ENCODE measurements at places on chromosomes 6 and 20. TPM values are rescaled to one million over a fixed set of nuclear protein-coding genes. Genes with fewer than 3 reads are reported as not detected.

DNA sequence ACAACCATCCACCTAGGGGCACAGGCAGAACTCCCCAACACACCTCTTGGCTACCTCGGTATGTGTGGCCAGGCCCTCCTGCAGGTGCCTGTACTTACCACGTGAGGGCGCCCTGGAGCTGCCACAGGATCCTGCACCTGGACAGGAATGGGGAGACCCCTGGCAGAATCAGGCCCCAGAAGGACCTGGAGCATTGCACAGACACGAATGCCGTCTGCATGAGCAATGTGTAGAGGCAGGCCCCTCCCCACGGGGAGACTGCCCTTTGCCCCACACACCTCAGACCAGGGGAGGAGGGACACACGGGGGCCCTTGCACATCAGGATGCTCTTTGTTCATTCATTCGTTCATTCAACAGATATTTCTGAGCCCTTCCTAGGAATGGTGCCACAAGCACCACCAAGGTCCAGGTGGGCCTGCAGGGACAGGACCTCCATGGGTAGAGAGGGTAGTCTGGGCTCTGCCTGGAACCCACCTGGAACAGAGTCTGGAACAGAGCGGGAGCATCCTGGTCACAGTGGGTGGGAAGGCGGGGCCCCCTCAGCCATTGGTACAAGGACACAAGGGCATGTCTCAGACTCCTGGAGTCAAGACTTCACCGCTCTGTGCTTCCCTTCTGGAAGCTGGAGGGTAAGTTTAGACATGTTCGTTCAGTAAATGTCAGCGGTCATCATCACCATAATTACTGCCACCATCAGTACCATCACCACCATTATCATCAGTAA lies 32.3 kb downstream of the YTHDF1 start:
- H3K36me3 ChIP-seq: no peaks in the 10 kb centered on the region

- H3K27ac ChIP-seq: no peak overlapping the region
- H3K27me3 ChIP-seq: no peaks in the 10 kb centered on the region
- peak overlapping the region; percentile 89 for H3K4me3 ChIP-seq
- H3K36me3 ChIP-seq: no peaks in the 10 kb centered on the region
- no peak for DNase-seq
Measured at GRCh38 chr6:21597801-21598673, 4.5 kb downstream of the SOX4 start.

The FAM83B gene
- polyA plus RNA-seq: not detected

DNA sequence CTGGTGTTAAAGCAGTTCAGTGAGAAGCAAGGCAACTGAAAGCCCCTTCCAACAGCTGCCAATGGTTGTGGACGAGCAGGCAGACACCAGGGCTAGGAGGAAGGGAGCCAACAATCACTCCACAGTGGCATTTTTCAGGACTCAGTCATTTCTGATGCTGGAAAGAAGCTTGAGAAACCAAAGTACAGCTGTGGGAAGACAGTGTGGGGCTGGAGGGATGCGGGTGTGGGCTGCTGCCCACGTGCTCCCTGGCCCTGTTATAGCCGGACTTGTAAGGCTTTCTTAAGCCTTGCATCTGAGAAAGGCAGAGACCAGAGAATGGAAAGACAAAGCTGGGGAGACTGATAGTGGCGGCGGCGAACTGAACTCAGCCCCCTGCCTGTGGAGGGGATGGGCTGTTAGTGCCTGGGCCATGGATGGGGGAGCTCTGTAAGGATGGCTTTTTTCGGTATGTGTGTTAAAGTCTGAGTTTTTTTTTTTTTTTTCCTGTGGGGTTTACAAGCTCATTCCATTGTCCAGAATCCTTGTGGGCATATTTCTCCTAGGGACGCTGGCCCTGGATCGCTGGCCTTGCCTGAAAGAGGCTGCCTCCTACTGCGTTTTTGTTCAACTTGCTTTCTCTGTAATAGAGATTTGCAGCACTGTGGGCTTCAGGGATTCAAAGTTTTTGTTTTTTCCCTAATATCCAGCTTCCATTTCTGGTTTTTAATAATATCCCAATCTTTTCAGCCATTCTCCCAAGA lies 91.7 kb downstream of the GJA10 start:
- H3K4me1 ChIP-seq: peaks cover 3% of the 10 kb centered on the region
- DNase-seq: no peak
- no peak overlapping the region for H3K4me3 ChIP-seq
- peak overlapping the region; percentile 52 for H3K27ac ChIP-seq

- peaks cover 17% of the 10 kb centered on the region for H3K27me3 ChIP-seq
- H3K36me3 ChIP-seq: no peaks in the 10 kb centered on the region
- no peaks in the 10 kb centered on the region for H3K4me1 ChIP-seq
- no peak for DNase-seq
- no peak overlapping the region for H3K4me3 ChIP-seq
Measured at GRCh38 chr6:137028912-137029311, 15.9 kb downstream of the IL20RA start.

The SLC22A2 gene
- polyA plus RNA-seq: not detected

DNA sequence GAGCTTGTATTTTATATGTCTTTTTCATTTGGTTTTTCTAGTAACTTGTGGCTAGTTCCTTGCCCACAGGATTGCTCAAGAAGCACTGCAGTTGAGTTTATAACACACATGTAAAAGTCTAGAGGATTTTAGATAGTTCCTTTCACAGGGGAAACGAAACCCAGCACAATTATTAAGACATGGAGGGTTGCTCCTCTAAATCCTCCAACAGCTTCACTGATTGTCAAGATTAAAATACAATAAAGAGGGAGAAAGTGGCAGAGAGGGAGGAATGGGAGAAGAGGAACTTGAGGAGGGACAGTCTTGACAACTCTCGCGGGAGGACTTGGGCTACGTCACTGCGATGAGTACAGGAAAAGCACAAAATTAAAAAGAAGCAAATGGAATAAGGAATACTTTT lies 9.7 kb upstream of the TBC1D7 start:
- H3K4me3 ChIP-seq: no peak overlapping the region
- H3K36me3 ChIP-seq: no peaks in the 10 kb centered on the region
- no peak overlapping the region for H3K27ac ChIP-seq
- peak; percentile 40 for DNase-seq
- H3K27me3 ChIP-seq: no peaks in the 10 kb centered on the region

DNA sequence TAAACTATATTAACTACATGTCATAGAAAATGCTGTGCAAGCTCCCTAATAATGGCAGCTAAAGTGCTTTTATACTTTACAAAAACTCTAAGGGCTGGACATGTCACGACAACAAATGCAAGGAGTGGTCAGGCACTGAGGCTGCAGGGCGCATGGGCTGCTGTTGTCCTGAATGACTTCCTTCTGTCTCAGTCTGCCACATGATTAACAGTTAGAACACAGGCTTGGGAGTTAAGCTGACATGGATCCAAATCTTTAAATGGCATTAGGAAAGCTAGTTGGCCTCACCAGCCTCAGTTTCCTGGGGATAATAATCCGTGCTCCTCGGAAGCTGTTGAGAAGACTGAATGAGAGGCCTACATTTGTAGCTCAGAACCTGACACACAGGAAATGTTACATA lies 57.4 kb downstream of the PREP start:
- H3K27ac ChIP-seq: no peak overlapping the region
- H3K4me1 ChIP-seq: no peaks in the 10 kb centered on the region
- H3K36me3 ChIP-seq: peaks cover 1% of the 10 kb centered on the region
- H3K4me3 ChIP-seq: no peak overlapping the region
- H3K27me3 ChIP-seq: no peaks in the 10 kb centered on the region

The ASF1A gene
- 4.0 TPM for polyA plus RNA-seq
